ENCODE measurements at places on chromosomes 6 and 20.
A peak's percentile ranks its signal among the peaks of the same experiment; 100 is the strongest.

DNA sequence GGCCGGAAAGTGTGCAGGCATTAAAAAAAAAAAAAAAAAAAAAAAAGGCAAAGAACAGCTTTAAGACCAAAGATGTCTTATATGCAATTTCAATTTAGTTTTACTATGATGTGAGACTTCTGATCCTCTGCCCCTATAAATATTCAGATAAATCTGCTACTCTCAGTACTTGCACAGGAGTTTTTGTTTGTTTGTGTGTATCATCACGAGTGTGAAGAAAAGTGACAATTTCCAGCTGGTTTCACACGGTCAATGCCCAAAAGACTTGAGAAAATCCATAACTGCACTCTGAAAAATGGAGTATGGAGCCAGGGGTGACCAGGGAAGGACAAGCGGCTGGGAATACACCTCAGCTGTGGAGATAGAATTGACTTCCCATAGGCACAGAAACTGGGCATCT, 757.7 kb downstream of the C6orf118 start:
- DNase-seq, result no peak
- no peak overlapping the region for H3K27ac ChIP-seq
- no peak overlapping the region for H3K4me3 ChIP-seq
- no peaks in the 10 kb centered on the region for H3K27me3 ChIP-seq
- no peaks in the 10 kb centered on the region for H3K4me1 ChIP-seq

- H3K36me3 ChIP-seq, result no peaks in the 10 kb centered on the region
- no peak overlapping the region for H3K27ac ChIP-seq
- no peak overlapping the region for H3K4me3 ChIP-seq
- H3K4me1 ChIP-seq, result peaks cover 20% of the 10 kb centered on the region
Observed at GRCh38 chr6:13024616-13025015, 303.7 kb downstream of the TBC1D7 start.

DNA sequence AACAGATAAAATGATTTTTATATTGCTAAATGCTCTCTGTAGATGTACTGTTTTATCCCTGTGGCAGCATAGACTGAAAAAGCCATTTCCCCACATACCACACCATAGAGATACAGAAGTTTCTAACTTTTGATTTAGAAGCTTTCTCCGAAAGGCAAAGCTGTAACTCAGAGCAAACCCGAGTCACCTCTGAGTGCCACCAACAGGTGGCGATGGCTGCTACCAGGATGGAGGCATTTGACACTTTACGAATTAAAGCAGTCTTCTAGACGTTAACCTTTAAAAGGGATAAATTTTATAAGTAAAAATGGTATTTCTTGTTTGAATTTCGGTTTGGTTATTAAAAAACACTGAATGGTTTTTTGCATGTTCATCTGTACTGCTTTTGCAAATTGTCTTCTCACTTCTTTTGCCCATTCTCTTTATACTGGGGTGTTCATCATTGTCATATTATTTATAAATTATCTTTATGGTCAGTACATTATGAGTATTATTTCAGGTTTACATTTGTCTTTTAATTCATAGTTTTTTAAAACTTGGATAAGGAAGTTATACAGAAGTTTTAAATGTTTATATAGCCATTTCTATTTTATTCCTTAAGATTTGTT, 201.0 kb upstream of the CEP162 start:
- H3K36me3 ChIP-seq, result no peaks in the 10 kb centered on the region
- H3K4me1 ChIP-seq, result no peaks in the 10 kb centered on the region
- H3K27me3 ChIP-seq, result no peaks in the 10 kb centered on the region
- DNase-seq, result peak; percentile 49

GRCh38 chr6:83365931-83366330, 64.9 kb downstream of the ME1 start:
- H3K36me3 ChIP-seq, result no peaks in the 10 kb centered on the region
- no peak overlapping the region for H3K4me3 ChIP-seq
- DNase-seq, result no peak
- H3K4me1 ChIP-seq, result no peaks in the 10 kb centered on the region
- no peak overlapping the region for H3K27ac ChIP-seq

- DNase-seq, result peak; percentile 53
- H3K4me3 ChIP-seq, result peak overlapping the region; percentile 44
- no peaks in the 10 kb centered on the region for H3K27me3 ChIP-seq
Observed at GRCh38 chr6:156686301-156686994, 90.7 kb upstream of the ARID1B start.
